Left lung (tissue), 14 donors: ENCODE measurements at places on chromosomes 5 and 9. TPM values are rescaled to one million over a fixed set of nuclear protein-coding genes. Genes with fewer than 3 reads are reported as not detected.
A peak's percentile ranks its signal among the peaks of the same experiment; 100 is the strongest.

The OLFM1 gene
- total RNA-seq, result 21.5 TPM

The CDH10 gene
- 0.23 TPM for total RNA-seq

GRCh38 chr9:15837079-15837679 lies 284.3 kb downstream of the CCDC171 start:
- DNase-seq, result peak; percentile 52
- H3K27me3 ChIP-seq, result no peaks in the 10 kb centered on the region
- no peak overlapping the region for H3K27ac ChIP-seq
- H3K4me1 ChIP-seq, result no peaks in the 10 kb centered on the region
- H3K4me3 ChIP-seq, result no peak overlapping the region
- no peaks in the 10 kb centered on the region for H3K36me3 ChIP-seq

DNA sequence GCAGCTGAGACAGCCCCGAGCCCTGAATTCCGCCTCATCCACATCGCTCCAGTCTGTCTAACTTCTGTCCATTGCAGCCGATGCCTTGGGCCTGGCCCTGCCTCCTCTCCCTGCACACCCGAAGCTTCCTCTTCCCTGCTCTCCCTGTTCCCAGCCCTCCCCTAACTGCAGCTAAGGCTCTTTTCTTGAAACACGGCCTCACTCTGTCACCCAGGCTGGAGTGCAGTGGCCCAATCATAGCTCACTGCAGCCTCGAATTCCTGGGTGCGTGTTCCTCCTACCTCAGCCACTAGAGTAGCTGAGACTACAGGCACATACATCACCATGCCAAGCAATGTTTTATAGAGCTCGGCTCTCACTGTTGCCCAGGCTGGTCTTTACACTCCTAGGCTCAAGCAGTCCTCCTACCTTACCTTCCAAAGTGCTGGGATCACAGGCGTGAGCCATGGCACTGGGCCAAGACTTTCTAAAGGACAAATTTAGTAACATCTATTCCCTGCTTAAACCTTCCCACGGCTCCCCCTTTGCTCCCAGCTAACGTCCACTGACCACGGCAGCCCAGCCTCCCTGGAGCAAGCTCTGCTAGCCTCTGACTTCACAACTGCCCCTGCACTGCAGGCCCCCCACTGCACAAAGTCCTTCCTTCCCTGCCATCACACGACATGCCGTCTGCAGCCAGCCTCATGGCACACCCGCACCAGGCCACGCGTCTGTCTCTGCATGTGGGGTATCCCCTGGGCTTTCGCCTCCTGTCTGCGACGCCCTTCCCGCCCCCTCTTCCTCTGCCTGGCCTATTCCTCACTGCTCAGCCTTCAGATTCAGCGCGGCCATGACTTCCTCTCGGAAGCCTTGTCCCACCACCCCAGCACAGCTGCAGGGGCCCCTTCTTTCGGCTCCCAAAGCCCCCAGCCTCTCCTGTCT lies 28.6 kb downstream of the LAMC3 start:
- H3K4me3 ChIP-seq, result no peak overlapping the region
- no peak overlapping the region for H3K27ac ChIP-seq
- DNase-seq, result no peak

DNA sequence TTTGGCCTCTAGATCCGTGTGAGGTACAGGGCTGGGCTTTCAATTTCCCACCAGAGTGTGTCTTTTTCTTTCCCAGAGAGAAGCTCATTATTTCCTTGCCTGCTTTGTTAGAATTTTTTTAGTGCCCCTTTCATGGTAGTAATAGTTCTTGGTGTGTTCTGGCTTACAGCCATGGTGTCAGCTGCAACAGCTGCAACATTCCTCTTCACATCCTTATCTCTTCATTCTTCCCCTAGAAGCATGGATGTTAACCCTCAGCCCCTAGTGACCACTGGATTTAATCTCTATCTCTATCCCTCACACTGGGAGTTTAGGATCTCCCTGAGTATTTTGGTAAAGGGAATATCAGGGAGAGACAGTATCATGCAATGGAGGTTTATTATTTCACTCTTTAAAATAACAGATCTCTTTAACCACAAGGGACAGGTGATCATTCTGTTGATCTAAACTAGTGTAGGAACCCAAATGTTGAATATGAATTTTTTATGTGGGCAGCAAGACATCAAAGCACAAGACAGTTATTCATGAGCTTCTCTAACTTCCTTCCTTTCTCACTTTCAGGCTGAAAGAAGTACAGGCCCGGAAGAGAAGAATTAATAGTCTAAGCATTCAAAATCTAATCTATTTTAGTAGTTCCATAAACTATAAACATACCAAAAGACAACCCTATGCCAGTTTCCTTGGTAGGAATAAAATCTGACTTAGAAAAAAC lies 160.2 kb downstream of the FAM170A start:
- H3K27ac ChIP-seq, result no peak overlapping the region
- H3K4me3 ChIP-seq, result no peak overlapping the region
- H3K27me3 ChIP-seq, result no peaks in the 10 kb centered on the region
- no peaks in the 10 kb centered on the region for H3K36me3 ChIP-seq
- no peaks in the 10 kb centered on the region for H3K4me1 ChIP-seq
